ENCODE measurements at places on chromosomes 5 and 9.
A peak's percentile ranks its signal among the peaks of the same experiment; 100 is the strongest.

DNA sequence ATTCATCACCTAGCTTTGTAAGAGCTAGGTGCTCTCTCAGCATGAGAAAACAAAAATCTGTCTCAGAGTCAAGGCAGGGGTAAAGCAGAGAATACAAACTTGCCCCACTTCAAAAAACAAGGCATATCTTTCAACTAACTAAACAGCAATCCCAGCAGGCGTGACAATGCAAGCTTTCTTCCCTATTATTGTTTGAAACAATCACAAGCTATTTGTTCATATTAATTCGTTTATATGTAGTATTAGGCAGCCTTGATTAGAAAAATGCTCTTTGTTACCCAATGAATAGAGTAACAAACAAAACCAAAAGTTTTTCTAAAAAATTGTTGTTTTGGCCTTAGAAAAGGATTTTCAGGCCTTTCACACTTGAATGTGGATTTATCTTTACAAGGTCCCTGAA is 71.1 kb downstream of the LPAR1 start:
- H3K36me3 ChIP-seq = no peaks in the 10 kb centered on the region
- H3K27ac ChIP-seq = no peak overlapping the region
- H3K4me3 ChIP-seq = no peak overlapping the region
- no peak for DNase-seq

DNA sequence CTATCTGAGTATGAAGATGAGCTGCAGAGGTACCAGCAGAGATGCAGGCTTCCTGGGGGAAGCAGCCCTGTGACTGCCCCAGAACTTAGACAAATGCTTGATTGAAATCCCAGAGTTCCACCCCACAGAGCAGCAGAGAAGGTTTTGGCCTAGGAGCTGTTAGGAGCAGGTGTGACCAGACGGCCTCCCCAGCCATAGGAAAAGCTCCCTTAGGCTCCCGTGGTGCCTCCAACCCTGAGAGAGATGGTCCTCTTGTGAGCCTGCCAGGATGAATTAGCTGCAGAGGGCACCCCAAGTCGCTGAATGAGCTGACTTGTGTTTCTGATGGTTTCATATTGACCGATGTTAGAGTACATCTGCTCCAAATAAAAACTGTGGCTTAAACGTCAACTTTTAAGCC is 22.1 kb downstream of the NTRK2 start:
- DNase-seq = no peak
- H3K4me1 ChIP-seq = no peaks in the 10 kb centered on the region
- H3K27ac ChIP-seq = no peak overlapping the region
- H3K4me3 ChIP-seq = no peak overlapping the region

GRCh38 chr5:135332519-135333150 is 66.4 kb downstream of the MACROH2A1 start:
- no peak overlapping the region for H3K27ac ChIP-seq
- no peaks in the 10 kb centered on the region for H3K4me1 ChIP-seq
- peaks cover 7% of the 10 kb centered on the region for H3K36me3 ChIP-seq
- no peak overlapping the region for H3K4me3 ChIP-seq
- H3K27me3 ChIP-seq = no peaks in the 10 kb centered on the region
- peak; percentile 6 for DNase-seq

DNA sequence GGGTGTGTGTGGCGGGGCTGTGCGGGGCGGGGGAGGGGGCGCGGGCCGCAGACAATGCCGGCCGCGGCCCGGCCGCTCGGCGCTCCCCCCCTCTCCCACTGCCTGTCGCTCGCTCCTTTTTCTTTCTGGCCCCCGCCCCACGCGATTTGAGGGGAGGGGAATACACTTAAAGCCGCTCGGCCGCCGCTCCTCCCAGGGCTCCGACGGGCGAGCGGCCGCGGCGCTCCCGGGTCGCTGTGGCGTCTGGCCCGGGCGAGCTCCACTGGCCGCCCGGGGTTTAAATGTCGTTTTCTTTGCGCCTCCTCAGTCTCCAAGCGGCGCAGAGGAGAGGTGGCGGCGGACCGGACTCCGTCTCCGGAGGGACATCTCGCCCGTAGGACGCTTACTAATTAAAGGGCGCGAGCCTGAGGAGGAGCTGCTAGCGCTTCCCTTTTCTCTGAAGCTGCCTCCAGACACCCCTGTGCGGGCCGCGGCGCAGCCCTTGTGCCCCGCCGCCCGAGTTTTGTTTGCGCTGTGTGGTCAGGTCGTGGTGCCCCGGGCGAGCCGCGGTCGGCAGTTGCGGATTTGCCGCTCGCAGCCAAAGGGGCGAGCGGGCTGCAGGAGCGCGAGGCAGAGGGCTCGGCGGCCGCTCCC is 1.4 kb downstream of the ZSWIM6 start:
- peak overlapping the region; percentile 90 for H3K27ac ChIP-seq
- peak; percentile 53 for DNase-seq
- no peaks in the 10 kb centered on the region for H3K27me3 ChIP-seq
- peaks cover 49% of the 10 kb centered on the region for H3K4me1 ChIP-seq
- peaks cover 11% of the 10 kb centered on the region for H3K36me3 ChIP-seq

DNA sequence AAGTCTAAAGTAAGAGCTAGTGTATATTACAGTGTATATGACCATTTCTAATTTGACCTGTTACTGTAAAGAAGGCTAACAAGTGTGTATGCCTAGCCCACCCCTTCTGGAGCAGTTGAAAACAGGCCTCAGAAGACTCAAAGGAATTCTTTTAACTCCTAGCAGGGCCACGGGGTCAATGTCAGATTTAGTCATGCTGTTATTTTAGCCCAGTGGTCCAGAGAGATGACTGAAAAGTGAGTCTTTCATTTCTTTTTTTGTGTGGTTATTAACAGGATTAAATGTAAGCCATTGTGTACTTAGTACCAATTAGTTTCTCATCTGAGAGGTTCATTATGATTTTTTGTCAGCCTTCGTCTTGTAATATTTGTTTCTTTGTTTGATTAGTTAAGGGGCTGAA is 24.4 kb downstream of the ZCCHC7 start:
- H3K27me3 ChIP-seq = no peaks in the 10 kb centered on the region
- DNase-seq = no peak
- peaks cover 68% of the 10 kb centered on the region for H3K4me1 ChIP-seq
- H3K27ac ChIP-seq = peak overlapping the region; percentile 86
- H3K36me3 ChIP-seq = peaks cover 2% of the 10 kb centered on the region

- no peak overlapping the region for H3K4me3 ChIP-seq
- no peaks in the 10 kb centered on the region for H3K36me3 ChIP-seq
- H3K27ac ChIP-seq = no peak overlapping the region
- no peaks in the 10 kb centered on the region for H3K4me1 ChIP-seq
- DNase-seq = no peak
These were observed 91.4 kb downstream of the TMEM167A start for GRCh38 chr5:82985763-82986162.

DNA sequence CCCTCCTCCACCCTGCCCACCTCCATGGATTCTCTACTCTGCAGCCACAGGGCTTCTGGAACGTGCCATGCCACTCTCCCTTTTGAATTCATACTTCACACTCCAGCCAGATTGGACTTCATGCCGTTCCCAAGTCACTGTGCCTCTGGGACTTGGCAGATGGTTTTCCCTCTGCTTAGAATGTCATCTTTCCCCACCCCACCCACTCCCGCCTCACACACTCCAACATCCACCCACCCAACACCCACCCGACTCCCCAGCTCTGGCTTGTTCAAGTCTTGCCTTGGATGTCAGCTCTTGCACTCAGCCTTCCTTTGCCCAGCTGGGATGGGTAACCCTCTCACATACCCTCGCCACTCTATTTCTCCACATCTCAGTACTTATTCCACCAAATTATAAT is 142.1 kb upstream of the DHFR start:
- H3K27me3 ChIP-seq = no peaks in the 10 kb centered on the region
- no peaks in the 10 kb centered on the region for H3K4me1 ChIP-seq
- no peak overlapping the region for H3K4me3 ChIP-seq
- peaks cover 33% of the 10 kb centered on the region for H3K36me3 ChIP-seq
- no peak for DNase-seq

DNA sequence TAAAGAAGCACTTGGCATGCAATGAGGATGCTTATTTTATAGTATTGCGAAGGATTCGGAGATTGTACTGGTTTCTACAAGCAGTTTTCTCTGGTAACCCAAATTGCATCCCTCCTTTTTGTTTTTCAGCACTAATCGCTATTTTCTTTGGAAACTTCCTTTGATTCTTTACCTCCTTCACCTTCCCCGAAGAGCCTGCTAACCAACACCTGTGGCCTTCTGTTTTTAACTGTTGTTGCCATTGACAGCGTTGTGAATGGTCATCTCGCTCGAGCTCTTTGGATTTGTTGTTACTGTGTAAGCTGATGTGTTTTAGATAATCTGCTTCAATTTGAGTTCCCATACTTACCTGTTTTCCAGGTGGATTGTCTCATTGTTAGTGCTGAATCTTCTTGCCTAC is 1.1 kb downstream of the CNOT6 start:
- H3K4me3 ChIP-seq = peak overlapping the region; percentile 70
- peaks cover 50% of the 10 kb centered on the region for H3K4me1 ChIP-seq
- no peaks in the 10 kb centered on the region for H3K36me3 ChIP-seq
- H3K27me3 ChIP-seq = no peaks in the 10 kb centered on the region
- no peak for DNase-seq
- H3K27ac ChIP-seq = peak overlapping the region; percentile 2

- no peaks in the 10 kb centered on the region for H3K4me1 ChIP-seq
- no peak for DNase-seq
- no peak overlapping the region for H3K27ac ChIP-seq
These were observed 1809.9 kb upstream of the ACO1 start for GRCh38 chr9:30574355-30575151.

GRCh38 chr9:15294604-15295003 is 12.4 kb downstream of the TTC39B start:
- H3K27me3 ChIP-seq = no peaks in the 10 kb centered on the region
- no peak overlapping the region for H3K4me3 ChIP-seq
- DNase-seq = no peak
- H3K36me3 ChIP-seq = peaks cover 8% of the 10 kb centered on the region
- no peak overlapping the region for H3K27ac ChIP-seq

DNA sequence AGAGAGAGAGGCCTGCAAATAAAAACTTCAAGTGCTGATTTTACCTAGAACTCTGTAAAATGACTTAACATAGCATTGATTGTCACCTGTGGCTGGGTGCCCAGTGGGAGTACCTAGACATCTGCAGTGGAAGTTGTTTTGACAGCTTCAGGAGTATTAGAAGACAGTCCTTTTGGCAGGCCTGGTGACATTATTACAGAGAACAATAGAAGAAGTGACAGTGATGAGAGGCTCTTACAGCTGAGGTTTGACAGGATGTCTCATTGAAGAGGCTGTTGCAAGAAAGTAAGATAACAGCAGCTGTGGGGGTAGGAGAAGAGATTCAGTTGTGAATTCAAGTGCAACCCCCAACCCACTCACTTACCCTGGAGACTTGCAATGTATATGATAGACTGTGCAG is 27.9 kb upstream of the MUSK start:
- H3K4me3 ChIP-seq = no peak overlapping the region
- no peaks in the 10 kb centered on the region for H3K4me1 ChIP-seq
- H3K27ac ChIP-seq = no peak overlapping the region
- no peaks in the 10 kb centered on the region for H3K36me3 ChIP-seq

- peaks cover 11% of the 10 kb centered on the region for H3K27me3 ChIP-seq
- H3K36me3 ChIP-seq = no peaks in the 10 kb centered on the region
- H3K4me1 ChIP-seq = peaks cover 5% of the 10 kb centered on the region
These were observed 94.2 kb upstream of the MVB12B start for GRCh38 chr9:126232461-126232860.

DNA sequence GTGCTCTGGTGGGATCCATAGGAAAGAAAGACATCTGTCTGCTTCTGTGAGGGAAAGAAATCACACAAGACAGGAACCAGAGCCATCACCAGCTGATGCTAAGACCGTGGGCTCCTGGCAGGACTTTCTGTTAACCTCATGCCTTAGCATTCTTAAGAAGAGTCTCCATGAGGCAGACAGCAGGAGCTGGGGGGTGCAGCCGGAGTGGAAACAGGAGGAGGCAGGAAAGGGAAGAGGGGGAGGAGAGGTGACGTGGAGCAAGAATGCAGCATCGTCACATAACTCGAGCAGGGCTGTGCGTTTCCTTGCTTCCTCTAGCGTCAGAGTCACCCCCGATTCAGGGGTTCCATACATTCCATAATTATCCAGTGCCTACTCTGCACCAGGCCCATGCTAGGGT is 53.6 kb downstream of the ERGIC1 start:
- peak overlapping the region; percentile 82 for H3K27ac ChIP-seq
- H3K4me3 ChIP-seq = no peak overlapping the region
- peaks cover 5% of the 10 kb centered on the region for H3K36me3 ChIP-seq
- no peaks in the 10 kb centered on the region for H3K27me3 ChIP-seq

- no peak for DNase-seq
- peaks cover 6% of the 10 kb centered on the region for H3K27me3 ChIP-seq
- H3K4me1 ChIP-seq = peaks cover 5% of the 10 kb centered on the region
These were observed 447.9 kb downstream of the SPATA31D1 start for GRCh38 chr9:82436475-82436874.

- no peak overlapping the region for H3K4me3 ChIP-seq
- H3K27ac ChIP-seq = no peak overlapping the region
- no peak for DNase-seq
- H3K27me3 ChIP-seq = no peaks in the 10 kb centered on the region
These were observed 1829.9 kb downstream of the EFNA5 start for GRCh38 chr5:105840800-105841199.

DNA sequence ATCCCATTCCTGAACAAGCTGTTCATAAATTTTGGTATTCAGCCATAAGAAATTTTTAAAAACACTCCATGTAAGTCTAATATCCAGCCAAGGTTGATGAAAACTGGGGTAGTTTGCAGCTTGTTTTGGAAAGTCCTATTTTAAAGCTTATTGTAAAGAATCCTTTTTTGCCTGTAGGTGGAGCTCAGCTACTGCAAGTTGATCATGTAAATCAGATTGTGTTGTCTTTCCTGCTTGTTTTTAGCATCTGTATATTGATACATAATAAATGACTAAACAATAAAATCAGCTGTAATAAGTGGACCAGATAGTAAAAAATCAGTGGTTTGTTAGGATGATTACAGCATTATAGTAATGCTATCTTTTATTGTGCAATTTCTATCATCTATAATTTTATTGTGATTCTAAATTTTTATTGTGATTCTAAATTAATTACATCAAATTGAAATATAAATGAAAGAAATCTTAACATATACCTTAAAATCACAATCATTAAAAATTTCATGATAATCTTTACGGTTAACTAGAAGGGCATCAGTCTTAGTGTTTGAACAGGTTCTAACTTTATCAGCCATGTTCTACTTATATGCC is 42.4 kb downstream of the CWC27 start:
- H3K4me3 ChIP-seq = no peak overlapping the region
- no peaks in the 10 kb centered on the region for H3K4me1 ChIP-seq
- H3K36me3 ChIP-seq = peaks cover 20% of the 10 kb centered on the region
- peak; percentile 22 for DNase-seq

DNA sequence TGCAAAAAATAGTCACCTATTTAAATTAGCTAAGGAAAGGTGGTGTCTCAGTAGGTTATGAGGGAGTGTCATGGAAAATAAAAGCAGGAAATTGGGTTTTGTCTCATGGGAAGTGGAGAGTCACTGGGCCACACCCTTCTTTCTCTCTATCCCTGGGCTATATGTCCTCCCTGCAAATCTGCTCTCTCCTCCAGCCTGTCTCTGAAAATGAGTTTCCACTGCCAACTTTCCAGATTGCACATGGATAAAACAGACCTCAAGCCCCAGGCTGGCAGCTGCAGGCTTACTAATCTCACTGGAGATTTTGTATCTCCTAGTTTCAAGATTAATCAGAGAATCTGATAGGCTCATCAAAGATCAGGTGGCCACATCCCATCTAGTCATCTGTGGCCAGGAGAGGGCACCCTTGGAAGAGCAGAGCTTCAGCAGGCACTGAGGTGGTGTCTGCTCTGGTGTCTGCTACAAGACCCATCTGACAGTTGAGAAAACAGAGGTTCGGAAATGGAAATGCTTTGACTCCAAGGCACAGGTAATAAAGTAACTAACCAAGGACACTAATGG is 178.9 kb downstream of the MSX2 start:
- H3K4me3 ChIP-seq = no peak overlapping the region
- H3K27me3 ChIP-seq = peaks cover 22% of the 10 kb centered on the region
- no peak overlapping the region for H3K27ac ChIP-seq
- DNase-seq = no peak
- H3K36me3 ChIP-seq = no peaks in the 10 kb centered on the region
- no peaks in the 10 kb centered on the region for H3K4me1 ChIP-seq
